ENCODE measurements at places on chromosomes 16 and 17. TPM values are rescaled to one million over a fixed set of nuclear protein-coding genes. Genes with fewer than 3 reads are reported as not detected.

- DNase-seq = no peak
These were observed 67.5 kb upstream of the TMEM132E start for GRCh38 chr17:34511931-34512330.

GRCh38 chr17:28706471-28707338, 5.0 kb downstream of the PROCA1 start:
- no peak for DNase-seq

DNA sequence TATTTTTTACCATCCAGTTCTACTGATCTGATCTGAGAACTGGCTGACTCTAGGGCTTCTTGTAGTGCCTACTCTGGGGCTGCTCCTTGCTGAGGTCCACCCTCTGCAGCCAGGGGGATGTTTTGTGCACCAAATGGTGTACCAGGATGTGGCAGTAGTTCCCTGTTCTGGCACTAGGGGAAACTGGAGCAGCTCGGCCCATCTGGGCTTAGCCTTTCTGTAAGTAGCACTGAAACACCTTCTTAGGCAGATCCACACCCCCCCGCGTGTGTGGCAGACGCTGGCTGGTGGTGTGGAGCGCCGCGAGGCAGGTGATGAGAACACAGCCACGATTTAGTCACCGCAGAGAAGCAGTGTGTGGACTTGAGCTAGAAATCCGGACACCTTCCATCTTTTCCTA, 17.0 kb downstream of the DUSP14 start:
- no peak for DNase-seq

DNA sequence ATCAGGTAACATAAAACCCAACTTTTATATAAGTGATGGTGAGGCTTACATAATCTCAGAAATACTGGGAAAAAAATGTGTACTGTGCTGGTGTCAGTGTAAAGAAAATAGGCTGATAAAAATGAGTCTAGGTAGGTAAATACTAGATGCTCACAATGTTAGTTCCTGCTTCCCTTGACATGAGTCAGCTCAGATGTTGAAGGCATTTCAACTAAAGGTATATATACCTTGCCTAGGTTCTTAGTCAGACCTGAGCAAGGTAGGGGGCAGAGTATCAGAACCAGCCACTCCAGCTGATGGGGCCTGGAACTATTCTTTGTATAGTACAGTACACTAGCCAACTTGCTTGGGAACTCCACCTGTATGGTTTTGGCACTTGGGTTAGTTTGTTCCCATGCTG, 51.0 kb upstream of the CA10 start:
- DNase-seq = no peak

DNA sequence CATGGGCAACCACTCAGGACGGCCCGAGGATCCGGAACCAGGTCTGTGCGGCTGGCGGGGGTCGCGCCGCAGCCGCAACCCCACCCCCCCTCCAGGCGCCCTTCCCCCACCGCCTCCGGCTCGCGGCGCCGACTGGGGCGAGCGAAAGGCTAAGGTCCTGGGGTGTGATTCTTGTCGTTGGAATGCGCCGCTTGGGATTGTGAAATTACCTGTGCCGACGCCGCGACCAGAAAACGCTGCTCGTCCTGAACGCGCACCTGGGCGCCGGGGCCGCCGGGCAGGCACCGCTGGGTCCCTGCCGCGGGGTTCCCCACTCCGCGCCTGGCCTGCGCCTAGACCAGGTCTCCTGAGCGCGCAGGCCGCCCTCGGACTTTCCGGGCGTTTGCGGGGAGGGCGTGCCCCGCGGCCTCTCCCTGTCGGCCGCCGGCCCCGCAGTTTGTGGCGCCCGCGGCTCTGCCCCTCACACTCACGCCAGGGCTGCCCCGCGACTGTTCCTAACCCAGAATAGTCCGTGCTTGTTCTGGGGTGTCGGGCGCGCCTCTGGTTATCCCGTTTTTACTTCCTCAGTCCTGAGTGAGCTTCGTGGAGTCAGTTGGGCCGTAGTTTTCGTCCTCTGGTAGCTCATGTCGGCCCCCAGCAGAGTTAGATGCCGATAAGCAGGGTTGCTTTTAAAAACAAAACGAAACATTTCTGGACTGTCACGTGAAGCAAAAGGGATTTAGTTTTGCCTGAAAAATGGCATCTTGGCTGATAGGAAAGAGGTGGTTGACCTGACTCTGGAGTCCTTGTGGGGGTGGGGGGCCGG, 147.2 kb downstream of the SPECC1 start:
- DNase-seq = peak; percentile 6

DNA sequence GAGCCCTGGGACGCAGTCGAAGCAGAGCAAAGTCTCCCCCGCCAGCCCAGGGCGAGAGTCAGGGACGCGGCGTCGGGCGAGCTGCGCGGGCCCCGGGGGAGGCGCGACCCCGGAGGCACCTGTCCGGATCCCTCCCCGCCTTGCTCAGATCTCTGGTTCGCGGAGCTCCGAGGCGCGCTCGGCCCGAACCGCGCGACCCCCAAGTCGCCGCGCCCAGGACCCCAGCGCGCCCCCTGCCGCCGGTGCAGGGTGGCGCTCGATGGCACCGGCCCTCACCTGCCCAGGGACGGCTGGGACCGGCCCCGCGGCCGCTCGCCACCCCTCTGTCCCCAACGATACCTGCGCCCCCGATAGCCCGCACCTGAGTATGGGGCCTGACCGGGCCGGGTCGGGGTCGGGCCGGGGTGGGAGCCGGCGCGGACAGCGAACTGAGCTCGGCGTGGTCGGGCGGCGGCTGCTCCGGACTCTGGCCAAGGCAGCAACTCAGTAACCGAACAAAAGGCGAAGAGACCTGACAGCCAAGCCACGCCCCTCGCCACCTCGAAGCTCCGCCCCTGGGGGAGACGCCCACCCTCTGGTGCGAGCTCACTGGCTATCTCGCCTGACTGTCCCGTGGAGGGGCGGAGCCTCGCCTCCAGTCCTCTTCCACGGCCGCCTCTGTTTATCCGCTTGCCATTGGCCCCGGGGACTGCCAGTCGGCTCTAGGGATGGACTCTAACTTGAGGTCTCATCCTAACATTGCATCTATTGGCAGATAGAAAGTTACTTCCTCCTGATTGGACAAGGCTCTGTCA, at the start of gene JUP:
JUP (minus strand) TSS at position 485 of the 794 bp plus-strand sequence. CDS start 14,857 bp downstream, outside the sequence.
- peak; percentile 88 for DNase-seq

DNA sequence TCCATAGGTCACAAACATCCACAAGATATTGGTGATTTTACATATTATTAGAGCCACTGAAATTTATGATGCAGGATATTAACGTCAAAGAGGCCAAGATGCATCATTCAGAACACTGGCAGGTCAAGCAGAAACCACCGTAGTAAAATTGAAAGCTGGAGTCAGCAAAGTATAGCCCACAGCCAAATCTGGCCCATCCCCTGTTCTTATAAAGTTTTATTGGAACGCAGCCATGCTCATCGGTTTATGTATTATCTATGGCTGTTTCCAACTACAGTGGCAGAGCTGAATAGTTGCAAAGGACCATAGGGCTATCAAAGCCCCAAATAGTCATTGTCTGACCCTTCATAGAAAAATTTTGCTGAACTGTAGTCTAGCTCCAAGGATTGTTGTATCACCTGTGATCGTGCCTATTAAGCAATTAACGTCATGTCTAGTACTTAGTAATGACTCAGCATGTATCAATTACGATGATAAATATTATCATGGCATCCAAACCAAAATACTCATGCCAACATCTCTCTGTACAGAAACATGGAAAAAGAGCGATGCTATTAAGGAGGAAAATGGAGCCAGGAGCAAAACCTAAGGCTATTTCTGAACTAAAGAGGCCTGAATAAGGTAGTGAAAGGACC, 165.6 kb downstream of the IRX3 start:
- no peak for DNase-seq

- no peak for DNase-seq
These were observed 764.9 kb downstream of the KCNJ2 start for GRCh38 chr17:70934231-70934630.

DNA sequence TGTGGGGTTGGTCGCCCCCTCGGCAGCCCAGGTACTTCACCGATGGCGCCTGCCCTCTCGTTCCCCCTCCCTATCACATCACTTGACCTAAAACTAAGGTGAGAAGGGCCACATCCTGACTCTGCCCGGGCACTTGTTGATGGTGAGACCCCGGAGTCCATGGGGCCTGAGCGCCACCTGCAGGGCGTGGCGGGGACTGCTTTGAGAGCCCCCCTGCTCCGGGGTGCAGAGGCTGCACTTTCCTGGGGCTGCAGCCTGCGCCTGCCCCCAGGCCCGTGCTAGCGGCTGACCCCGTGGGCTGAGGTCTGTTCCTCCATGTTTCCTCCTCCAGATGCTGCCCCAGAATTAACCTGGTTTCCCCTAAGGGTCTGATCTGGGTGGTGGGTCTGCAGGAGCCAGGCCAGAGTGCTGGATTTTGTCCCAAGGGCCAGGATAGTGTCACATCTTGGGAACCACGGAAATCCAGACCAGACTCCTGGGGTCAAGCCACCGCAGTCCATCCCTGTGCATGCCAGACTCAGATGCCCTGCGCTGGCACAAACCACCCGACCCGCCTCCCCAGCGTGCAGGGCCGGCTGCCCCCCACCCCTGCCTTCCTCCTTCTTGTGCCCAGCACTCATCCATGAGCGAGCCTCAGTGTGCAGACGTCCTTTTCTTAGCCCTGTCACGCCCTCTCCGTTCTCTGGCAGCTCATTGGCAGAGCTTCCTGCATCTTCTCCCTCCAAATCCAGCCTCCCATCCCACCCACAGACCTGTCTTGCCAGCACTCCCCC, 2.7 kb downstream of the NDUFAF8 start:
- DNase-seq = peak; percentile 53

DNA sequence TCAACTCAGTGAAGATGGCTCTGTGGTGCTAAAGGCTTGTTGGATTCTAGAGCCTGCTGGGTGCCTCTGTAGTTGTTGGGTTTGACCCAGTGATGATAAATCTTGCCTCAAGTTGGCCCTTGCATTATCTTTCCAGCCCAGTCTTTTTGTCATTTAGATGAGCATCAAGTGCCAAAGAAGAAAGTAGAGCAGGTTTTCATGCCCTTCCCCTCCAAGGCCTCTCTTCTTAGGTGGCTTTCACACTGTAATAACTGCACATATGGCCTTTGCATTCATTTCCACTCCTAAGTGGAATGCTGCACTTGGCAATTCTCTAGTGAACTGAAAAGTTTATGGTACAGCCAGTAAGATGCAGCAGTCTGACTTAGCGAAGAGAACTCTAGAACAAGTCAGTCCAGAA, 165.1 kb downstream of the PHKB start:
- no peak for DNase-seq

- no peak for DNase-seq
These were observed 3.4 kb downstream of the HOXB3 start for GRCh38 chr17:48586355-48587258.

GRCh38 chr16:30548416-30549253, 9.5 kb downstream of the ZNF764 start:
- no peak for DNase-seq

DNA sequence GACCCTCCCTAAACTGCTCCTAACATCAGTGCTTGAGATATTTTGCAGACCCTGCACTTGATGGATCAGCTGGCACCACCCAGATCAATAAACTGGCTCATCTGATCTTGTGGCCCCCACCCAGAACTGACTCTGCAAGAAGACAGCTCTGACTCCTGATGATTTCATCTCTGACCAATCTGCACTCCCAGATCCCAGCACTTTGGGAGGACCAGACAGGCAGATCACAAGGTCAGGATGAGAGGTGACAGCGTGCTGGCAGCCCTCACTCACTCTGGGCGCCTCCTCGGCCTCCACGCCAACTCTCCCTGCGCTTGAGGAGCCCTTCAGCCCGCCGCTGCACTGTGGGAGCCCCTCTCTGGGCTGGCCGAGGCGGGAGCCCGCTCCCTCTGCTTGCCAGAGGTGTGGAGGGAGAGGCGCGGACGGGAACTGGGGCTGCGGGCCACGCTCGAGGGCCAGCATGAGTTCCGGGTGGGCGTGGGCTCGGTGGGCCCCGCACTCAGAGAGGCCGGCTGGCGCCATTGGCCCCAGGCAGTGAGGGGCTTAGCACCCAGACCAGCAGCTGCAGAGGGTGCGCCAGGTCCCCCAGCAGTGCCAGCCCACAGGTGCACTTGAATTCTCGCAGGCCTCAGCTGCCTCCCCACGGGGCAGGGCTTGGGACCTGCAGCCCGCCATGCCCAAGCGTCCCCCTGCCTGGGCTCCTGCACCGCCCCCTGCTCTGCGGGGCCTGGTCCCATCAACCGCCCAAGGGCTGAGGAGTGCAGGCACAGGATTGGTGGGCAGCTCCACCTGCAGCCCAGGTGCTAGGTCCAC, 2.4 kb upstream of the C16orf54 start:
- no peak for DNase-seq

DNA sequence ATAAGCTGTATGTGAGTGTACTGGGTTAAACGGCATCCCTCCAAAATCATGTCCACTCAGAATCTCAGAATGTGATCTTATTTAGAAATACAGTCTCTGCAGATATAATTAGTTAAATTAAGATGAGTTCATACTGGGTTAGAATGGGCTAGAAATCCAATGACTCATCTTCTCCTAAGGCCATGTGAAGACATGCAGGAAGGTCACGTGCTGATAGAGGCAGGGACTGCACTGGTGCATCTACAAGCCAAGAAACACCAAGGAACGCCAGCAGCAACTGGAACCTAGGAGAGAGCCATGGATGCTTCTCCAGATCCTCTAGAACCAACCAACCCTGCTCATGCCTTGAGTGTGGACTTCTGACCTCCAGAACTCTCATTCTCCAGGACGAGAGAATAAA, 241.0 kb downstream of the XYLT1 start:
- no peak for DNase-seq

The PRSS33 gene
- total RNA-seq = not detected

The TBC1D3D gene
- 8.0 TPM for total RNA-seq

The TK2 gene
- total RNA-seq = 5.1 TPM

The HAS3 gene
- total RNA-seq = 3.2 TPM
